Large intestine (tissue), 12 donors: ENCODE measurements at places on chromosomes 7 and 10. TPM values are rescaled to one million over a fixed set of nuclear protein-coding genes. Genes with fewer than 3 reads are reported as not detected.

FXYD4 gene
- polyA plus RNA-seq: not detected

GRCh38 chr10:31014161-31014875 lies 17.3 kb downstream of the ZNF438 start:
- no peak for DNase-seq

DNA sequence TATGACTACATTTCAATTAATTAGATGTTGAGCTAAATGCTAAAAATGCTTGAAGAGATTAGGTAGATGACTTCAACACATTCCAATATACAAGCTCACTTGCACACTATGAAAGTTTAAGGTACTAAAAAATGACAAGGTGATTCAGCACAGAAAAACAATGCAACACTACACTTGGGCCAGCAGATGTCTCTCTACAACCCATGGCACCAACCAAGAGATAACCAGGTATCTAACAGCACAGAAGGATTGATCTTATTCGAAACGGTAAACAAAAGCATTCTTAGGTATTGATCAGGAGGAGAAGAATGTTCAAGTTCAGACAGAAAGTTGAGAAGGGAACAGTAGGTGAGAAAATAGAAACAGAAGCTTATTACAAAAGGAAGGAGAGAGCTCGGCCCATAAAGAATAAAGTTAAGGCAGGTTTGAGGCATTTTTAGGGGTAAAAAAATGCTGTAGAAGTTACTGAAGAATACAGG lies 248.2 kb upstream of the KLF14 start:
- peak; percentile 48 for DNase-seq

GOLGA7B gene
- 3.9 TPM for polyA plus RNA-seq

GRCh38 chr7:15167912-15168311 lies 265.4 kb upstream of the DGKB start:
- peak; percentile 2 for DNase-seq

- no peak for DNase-seq
Measured at GRCh38 chr7:14156436-14156835, 167.0 kb upstream of the ETV1 start.

- no peak for DNase-seq
Measured at GRCh38 chr7:41114131-41114530, 588.8 kb downstream of the INHBA start.

GRCh38 chr10:22335173-22335933 lies 9.9 kb upstream of the SPAG6 start:
- DNase-seq: peak; percentile 74

PTPN20 gene
- 1.5 TPM for polyA plus RNA-seq

GRCh38 chr10:133350283-133350949 lies 3.2 kb downstream of the PRAP1 start:
- no peak for DNase-seq

DNA sequence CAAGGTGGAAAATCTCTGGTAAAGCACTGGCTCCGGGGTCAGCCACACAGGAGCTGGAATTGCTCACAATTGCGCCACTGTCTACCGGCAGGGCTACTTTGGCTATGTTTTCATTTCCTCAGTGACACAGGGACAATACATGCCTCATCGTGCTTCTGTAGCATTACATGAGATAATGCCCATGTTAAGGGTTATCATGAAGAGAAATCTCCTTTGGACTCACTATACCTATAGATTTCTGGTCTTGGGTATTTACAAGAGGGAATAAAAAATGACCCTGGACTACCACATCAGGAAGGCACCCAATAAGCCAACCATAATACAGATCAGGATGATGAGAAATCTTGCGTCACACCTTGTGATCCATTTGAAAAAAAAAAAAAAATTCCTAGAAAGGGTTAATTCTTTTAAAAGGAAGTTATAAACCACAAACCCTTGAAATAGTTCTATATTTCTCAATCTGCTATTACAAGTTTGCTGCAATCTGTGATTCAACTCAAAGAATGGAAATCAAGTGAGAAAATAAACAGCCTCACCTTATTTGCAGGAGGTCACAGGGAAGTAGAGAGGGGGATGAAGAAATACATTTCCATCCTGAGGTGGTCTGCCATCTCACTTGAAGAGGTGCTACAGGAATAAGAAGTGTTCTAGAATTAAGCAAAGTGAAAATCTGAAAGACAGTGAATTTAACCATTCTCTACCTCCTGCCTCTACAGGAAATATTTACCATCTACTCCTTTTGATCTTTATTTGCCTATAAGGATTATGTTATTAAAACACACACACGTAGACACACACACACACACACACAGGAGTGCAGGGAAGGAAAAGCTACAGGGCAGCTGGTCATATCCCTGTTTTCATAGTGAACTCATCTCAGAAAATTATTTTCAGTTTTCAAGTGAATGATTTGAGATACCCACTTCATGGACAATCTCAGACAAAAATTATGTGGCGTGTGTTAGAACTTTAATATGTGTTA lies 231.3 kb upstream of the CELF2 start:
- DNase-seq: no peak

- DNase-seq: no peak
Measured at GRCh38 chr7:113907617-113908016, 11.2 kb downstream of the PPP1R3A start.

OR2A7 gene
- 16.7 TPM for polyA plus RNA-seq

DNA sequence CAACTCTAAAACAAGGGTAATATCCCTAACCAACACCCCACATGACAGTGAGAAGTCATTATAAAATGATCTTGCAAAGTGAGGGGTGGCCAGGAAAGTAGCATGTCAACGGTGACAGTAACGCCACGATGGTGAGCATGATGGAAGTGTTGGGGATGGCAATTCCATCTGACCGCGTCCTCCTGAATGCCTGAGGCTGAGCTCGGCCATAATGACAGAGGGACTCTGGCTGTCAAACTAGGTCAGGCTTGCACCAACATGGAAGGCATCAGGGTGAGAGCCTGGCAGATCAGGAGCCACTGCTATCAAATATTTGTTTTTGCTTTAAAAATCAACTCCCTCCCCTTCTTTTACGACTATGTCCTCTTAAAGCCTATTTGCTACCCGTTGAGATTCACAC lies 55.7 kb upstream of the EFCAB10 start:
- DNase-seq: no peak

PILRA gene
- 5.8 TPM for polyA plus RNA-seq

DNA sequence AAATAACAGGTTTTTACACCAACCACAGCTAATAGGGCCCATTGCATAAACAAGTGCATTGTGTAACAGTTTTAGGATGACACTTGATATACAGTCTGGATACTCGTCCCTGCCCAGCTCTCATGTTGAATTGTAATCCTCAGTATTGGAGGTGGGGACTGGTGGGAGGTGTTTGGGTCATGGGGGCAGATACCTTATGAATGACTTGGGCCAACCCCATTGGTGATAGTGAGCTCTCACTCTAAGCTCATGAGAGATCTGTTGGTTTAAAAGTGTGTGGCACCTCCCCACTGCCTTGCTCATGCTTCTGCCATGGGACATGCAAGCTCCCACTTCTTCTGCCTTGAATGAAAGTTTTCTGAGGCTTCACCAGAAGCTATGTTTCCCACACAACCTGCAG lies 136.7 kb downstream of the PDE1C start:
- DNase-seq: no peak

ANXA8 gene
- 18.2 TPM for polyA plus RNA-seq

ZNF804B gene
- 0.04 TPM for polyA plus RNA-seq

DNA sequence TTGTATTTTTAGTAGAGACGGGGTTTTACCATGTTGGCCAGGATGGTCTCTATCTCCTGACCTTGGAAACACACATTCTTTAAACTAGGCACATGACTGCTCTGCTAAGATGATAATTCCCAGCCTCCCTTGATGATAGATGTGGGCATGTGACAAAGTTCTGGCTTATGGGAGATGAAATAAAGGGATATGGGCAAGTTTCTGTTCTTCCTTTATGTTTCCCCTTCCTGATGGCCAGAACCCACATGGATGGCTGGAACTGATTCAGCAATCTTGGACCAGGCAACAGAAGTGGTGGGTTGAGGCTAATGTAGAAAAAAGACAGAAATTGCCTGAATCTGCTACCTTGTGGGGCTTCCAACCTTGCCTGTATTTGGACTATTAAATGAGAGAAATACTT lies 60.7 kb upstream of the NRP1 start:
- DNase-seq: no peak

CDHR3 gene
- polyA plus RNA-seq: 36.0 TPM

DNA sequence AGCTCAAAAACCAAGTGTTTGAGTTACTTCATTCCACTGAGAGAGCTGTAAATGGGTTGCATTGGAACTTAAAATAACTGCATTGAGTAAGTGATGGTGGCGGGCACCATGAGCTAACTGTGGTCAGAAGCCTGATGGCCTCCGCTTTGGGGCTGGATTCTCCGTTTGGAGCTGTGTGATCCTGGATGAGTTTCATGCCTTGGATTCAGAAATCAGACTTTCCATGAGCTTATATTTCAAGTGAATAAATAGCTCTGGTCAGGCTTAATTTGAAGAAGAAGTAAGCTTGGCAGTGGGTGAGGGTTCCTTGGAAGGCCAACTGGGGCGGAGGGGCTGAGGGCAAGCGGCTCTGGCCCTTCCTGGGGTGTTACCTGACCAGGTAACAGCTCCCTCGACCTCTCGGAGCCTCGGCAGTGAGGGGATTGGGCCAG lies 5.6 kb downstream of the HTRA1 start:
- DNase-seq: no peak

DNA sequence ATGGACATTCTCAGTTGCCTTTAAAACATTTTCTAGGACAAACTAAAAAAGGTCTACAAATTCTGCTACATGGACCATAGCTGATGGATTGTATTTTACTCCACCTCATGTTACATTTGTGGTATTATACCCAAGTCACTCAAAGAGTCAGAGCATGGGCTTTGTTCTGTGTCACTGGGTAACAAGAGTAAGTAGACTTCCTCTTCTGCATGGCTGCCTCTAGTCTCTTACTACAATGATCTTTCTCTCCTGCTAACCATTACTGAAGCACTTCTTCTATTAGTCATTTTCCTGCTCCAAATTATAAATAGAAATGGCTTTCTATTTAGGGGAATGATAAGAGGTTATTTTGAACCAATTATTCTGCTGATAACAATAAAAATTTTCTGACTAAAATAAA lies 727.4 kb upstream of the NRP1 start:
- no peak for DNase-seq

ADAMTS14 gene
- 7.2 TPM for polyA plus RNA-seq

- DNase-seq: no peak
Measured at GRCh38 chr10:6813306-6813705, 233.2 kb upstream of the PRKCQ start.

- DNase-seq: no peak
Measured at GRCh38 chr7:25839084-25839769, 312.8 kb upstream of the NFE2L3 start.

GRCh38 chr10:71569775-71570588 lies 149.6 kb downstream of the C10orf105 start:
- DNase-seq: peak; percentile 37

DNA sequence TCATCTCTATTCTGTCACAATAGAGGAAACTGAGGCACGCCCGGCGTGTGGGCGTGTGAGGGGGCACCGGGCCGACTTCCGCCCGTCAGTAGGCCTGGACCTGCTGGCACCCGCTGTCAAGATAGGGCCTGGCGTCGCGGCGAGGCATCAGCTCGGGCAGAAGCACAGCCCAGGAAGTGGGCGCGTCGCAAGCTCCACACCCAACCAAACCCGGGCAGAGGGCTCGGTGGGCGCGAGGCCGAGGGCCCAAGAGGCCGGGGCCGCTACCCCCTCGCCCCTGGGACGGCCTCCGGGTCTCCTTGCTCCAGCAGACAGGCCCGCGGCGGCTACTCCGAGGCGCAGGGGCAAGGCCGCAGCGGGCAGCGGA lies 91.2 kb downstream of the SPAG6 start:
- DNase-seq: no peak

MYO1G gene
- polyA plus RNA-seq: 2.2 TPM

DNA sequence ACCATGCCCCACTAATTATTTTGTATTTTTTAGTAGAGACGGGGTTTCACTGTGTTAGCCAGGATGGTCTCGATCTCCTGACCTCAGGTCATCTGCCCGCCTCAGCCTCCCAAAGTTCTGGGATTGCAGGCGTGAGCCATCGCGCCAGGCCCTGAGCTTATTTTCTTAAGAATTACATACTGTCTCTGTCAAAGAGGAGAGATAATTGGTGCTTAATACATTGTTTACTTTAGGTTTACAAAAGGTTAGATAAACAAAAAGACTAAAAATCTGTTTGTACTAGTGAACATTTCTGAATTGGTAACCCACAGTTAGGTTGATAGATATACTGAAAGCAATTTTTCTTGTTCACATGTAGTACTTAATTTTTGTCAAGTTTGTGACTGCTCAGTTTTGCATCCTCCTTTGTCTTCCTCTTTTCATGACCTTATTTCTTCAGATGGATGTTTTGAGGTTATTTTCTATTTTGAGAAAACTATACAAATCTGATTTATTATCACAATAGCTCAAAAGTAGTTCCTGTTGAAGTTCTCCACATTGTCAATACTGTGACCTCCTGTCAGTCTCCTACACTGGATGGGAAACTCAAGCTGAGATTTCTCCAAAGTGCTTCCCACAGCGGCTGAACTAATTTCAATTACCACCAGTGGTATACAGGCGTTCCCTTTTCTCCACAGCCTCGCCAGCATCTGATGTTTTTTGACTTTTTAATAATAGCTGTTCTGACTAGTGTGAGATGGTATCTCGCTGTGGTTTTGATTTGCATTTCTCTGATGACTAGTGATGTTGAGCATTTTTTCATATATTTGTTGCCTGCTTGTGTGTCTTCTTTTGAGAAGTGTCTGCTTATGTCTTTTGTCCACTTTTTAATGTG lies 22.5 kb downstream of the HHEX start:
- no peak for DNase-seq

DNA sequence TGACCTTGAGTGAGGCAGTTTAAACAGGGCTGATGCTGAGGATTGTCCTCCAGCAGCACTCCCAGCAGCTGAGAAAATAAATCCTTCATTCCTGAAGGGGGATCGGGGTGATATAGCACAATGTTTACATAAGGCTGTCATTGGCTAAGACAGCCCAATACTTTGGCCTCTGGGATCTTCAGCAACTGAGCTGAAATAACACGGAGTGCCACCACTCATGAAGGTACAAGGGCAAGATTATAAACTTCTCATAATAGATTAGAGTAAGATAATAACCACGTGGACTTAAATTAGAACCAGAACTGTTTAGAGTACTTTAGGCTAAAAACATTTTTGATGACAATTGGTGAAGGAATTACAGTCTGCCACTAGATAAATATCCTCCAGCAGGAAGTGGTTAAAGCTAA lies 70.0 kb upstream of the PAPSS2 start:
- DNase-seq: peak; percentile 23

DNA sequence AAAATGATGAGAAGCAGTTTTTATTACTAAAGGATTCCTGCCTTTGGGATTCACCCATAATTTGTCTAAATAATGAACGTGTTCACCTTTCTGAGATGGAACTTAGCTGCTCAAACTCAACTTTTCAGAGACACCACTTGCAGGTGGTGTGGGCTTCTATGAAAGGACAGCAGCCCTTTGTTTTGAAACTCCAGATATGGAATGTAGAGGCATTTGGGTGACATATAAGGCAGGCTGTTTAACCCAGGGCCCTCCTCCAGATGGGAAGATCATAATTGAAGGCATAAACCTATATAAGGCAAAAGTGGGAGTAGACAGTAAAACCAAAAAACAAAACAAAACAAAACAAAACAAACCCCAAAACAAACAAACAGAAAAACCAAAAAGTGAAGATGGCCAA lies 11.9 kb upstream of the HUS1 start:
- DNase-seq: no peak
